ENCODE measurements at places on chromosomes 12 and 14.
A peak's percentile ranks its signal among the peaks of the same experiment; 100 is the strongest.

GRCh38 chr12:128077211-128077916 lies 189.6 kb upstream of the TMEM132C start:
- DNase-seq = no peak

DNA sequence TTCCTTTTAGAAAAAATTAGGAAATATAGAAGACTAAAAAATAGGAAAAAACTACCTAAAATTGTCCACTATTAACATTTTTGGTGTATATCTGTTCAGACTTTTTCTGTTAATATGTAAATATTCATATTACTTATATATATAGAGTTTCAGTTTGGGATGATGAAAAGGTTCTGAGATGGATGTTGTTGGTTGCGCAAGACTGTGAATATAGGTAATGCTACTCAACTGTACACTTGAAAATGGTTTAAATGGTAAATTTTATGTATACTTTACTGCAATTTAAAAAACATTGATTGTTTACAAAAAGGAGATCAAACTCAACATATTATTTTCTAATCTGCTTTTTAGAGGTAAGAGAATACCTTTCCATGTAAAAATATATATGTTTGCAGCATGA lies 200.9 kb downstream of the RAD51B start:
- DNase-seq = no peak

GRCh38 chr12:38159591-38160317 lies 156.8 kb upstream of the ALG10B start:
- DNase-seq = no peak

- DNase-seq = no peak
Observed at GRCh38 chr12:89731089-89731488, 22.5 kb upstream of the ATP2B1 start.

GRCh38 chr14:99908653-99909250 lies 115.5 kb downstream of the EML1 start:
- no peak for DNase-seq

GRCh38 chr12:62783881-62784280 lies 151.1 kb downstream of the PPM1H start:
- DNase-seq = no peak

GRCh38 chr14:51053157-51053556 lies 41.7 kb downstream of the TRIM9 start:
- no peak for DNase-seq

DNA sequence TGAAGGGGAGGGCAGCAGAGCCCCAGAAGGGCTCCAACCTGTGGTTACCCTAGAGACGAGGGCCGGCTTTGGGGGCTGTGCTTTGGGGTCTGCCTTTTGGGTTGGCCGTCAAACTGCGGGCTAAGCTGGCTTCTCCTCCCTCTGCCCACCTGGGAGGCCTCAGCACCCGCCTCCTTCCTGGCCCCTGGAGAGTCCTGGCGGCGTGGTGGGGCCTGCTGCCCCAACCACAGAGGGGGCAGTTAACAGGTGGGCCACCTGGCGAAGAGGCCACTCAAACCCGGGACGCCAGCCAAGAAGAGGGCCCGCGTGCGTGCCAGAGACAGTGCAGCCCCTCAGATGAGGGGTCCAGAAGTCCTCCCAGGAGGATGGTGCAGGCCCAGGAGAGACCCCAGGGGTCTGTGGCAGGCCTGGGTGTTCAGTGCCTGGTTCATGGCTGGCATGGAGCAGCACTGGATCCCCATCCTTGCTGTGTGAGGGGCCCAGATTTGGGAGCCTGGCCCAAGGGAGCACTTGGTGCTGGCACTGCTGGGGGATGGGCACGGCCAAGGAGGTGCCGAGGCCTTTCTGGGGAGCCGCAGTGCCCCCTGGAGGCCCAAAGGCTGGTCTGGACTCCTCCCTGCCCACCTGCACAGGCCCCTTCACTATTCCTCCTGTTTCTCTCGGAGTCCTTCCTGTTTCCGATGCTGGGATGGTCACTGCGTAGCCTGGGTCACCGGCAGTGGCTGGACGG lies 48.8 kb downstream of the LRCOL1 start:
- no peak for DNase-seq

DNA sequence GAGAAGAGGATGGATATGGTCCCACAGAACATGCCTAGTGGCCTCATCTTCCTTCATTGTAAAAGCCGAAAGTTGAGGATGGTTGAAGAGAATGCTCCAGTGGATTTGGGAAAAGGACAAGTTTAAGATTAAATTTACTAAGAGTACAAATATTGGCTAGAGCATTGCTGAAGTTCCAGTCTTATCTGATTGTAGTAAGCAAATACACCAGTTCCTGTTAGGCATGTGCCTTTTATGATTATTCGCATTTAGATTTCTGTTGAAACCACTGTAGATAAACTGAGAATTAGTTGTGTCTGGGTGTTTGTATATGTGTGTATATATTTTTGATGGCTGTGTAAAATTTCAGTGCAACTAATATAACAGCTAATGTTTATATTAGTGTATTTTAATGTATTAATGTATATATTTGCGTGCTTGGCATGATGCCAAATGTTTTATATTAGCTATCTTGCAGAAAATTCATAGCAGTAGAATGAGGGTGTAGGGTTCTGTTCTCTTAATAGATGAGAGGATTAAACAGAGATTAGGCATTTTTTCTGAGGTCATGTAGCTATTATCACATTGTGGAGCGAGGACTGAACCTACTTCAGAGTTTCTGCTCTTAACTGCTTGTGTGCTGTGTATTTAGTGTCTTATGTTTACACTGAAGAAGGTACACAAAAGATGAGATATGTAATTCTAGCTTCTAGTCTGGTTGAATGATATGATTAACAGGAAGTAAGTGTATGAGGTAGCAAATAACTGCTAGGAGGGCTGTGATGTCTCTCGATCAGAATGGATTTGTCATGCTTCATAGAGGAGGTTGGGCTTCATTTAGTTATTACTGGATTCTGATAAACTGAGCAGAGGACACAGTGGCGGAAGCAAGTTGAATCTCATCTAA lies 21.1 kb downstream of the FKBP3 start:
- DNase-seq = no peak

DNA sequence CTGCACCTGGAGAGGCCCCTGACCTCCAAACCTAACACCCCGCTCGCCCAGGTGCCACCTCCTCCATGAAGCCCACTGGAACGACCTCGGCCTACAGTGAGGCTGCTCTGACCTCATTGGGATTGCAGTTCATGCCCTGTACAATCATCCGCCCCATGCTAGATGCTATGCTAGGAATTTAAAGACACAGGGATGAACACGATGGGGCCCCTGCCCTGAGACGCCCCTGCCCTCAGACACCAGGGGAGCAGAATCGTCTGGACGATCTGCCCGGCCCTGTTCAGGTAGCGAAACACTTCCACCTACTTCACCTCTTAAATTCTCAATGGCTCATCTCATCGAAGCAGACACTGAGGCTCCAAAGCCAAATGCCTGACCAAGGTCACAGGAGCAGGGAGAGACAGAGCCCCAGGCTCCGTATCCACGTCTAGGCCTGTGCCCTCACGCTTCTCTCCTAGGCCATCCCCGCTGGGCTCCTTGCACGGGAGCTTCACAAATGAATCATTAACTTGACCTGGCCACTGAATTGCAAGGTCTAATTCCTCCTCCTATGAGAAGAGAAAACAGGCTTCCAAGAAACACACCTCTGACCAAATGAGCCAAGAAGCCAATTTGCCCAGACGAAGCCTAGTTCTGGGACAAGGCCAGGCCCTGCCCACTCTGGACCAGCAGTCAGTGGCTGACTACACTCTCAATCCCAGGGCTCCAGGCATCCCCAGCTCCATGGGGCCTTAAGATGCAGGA lies 35.2 kb downstream of the SCARB1 start:
- DNase-seq = no peak

- no peak for DNase-seq
Observed at GRCh38 chr14:74503291-74503937, 9.8 kb downstream of the ISCA2 start.

GRCh38 chr14:102500713-102501112 lies 8.9 kb downstream of the ANKRD9 start:
- no peak for DNase-seq

- DNase-seq = no peak
Observed at GRCh38 chr14:68884031-68885030, 91.5 kb upstream of the ZFP36L1 start.

- DNase-seq = peak; percentile 41
Observed at GRCh38 chr14:73058922-73059673, 764 bp downstream of the RBM25 start.

- DNase-seq = no peak
Observed at GRCh38 chr12:76879710-76880518, 1.1 kb upstream of the CSRP2 start.

- DNase-seq = no peak
Observed at GRCh38 chr14:91143862-91144261, 30.0 kb downstream of the DGLUCY start.

GRCh38 chr12:84056-84455 lies 17.5 kb downstream of the IQSEC3 start:
- DNase-seq = no peak

DNA sequence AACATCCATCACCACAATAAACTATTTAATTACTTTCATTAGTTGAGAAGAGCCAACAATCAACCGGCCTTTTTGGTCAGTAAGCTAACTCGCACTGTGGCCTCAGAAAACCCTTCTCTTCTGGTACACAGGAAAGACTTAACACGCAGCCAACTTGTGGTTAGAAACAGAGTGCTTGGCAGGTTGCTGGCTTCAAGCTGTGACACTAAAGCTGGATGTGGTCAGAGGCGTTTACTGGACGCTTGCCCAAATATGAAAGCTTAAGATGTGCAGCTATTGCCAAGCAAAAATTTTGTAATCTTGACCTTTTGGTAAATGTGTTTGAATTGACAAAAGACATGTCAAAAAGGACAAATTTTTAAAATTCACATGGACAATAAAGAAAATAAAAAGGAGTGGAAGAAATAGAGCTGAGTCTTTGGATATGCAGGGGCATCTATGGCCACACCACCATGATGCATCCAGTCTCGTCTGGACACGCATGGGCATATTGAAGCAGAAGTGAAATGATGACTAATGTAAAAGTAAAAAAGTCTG lies 2.6 kb upstream of the KLRK1 start:
- peak; percentile 45 for DNase-seq

- no peak for DNase-seq
Observed at GRCh38 chr12:116615141-116615861, 56.1 kb downstream of the MAP1LC3B2 start.

GRCh38 chr12:130708648-130709047 lies 7.5 kb downstream of the RIMBP2 start:
- no peak for DNase-seq

DNA sequence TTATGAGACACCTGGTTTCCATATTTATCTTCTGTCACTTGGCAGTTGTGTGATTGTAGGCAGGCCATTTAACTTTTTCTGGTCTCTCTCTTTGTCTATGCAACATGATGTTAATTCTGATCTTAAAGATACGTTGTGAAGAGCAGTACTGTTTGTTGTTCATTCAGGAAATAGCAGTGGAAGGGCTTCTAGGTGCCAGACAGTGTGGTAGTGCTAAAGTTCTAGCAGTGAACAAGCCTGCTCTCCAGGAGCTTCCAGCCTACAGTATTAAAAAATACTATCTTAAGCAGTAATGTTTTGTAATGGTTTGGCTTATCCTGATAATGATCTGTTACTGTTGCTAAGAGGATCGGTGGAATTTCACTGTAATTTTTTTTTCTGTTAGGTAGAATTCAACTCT lies 15.2 kb downstream of the NAA30 start:
- DNase-seq = no peak

DNA sequence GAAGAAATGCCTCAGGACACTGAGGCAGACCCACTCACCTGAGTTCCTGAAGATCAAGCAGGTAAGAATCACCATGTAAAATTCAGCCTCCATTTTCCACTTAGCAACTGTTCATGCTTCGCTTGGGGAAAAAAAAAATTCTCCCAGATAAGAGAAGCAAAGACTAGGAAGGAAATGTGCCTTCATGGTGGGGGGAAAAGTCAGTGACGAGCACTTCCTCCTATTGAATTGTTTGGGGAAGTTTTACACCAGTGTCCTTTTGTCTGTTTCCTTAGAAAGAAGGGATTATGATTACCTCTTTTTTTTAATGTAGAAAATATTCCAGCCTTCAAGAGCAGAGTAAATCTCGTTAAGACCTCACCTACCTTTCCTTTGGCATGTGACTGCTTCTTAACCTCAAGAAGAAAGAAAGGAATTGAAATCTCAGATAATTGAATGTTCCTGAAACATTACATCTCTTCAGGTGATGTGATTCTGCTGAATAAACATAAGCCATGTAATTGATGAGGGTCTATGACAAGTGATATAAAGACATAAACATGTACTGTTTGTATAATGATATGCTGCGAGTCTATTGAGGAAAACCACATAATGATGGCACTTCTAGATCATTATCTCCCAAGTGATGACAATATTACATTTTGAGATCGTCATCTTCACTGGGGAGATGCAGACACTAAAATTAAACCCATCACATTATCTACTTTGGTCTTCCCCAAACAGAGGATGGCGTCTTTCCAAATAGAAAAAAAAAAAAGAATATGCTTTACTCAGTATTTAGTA lies at the start of gene PTPRB:
PTPRB (minus strand) TSS at position 127 of the 783 bp plus-strand sequence; CDS start at position 93, 34 bp downstream.
- DNase-seq = no peak

- DNase-seq = no peak
Observed at GRCh38 chr12:67077617-67078016, 191.5 kb upstream of the CAND1 start.

GRCh38 chr14:101707068-101707842 lies 54.3 kb upstream of the PPP2R5C start:
- DNase-seq = peak; percentile 21

DNA sequence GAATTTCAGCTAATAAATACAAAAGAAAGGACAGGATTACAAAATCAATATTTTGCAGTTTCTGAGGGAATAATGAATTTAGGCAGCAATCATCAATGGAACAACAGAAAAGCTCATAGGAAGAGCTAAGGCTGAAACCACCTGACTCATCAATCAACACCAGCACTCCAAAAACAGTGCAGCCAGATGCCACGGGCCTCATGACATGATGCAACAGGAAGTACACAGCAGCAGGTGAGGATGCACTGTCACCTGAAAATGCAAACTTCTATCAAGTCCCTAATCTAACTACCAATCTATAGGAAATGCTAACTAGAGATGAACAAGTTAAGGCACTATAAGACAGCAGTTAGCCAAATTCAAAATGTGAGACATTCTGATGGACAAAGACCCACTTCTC lies 21.7 kb downstream of the GNS start:
- peak; percentile 33 for DNase-seq
